ENCODE measurements at places on chromosomes 7 and 10.

GRCh38 chr7:120168066-120168465 lies 104.9 kb upstream of the KCND2 start:
- peak; percentile 95 for DNase-seq

GRCh38 chr10:53387562-53387961 lies 615.0 kb upstream of the MBL2 start:
- no peak for DNase-seq

DNA sequence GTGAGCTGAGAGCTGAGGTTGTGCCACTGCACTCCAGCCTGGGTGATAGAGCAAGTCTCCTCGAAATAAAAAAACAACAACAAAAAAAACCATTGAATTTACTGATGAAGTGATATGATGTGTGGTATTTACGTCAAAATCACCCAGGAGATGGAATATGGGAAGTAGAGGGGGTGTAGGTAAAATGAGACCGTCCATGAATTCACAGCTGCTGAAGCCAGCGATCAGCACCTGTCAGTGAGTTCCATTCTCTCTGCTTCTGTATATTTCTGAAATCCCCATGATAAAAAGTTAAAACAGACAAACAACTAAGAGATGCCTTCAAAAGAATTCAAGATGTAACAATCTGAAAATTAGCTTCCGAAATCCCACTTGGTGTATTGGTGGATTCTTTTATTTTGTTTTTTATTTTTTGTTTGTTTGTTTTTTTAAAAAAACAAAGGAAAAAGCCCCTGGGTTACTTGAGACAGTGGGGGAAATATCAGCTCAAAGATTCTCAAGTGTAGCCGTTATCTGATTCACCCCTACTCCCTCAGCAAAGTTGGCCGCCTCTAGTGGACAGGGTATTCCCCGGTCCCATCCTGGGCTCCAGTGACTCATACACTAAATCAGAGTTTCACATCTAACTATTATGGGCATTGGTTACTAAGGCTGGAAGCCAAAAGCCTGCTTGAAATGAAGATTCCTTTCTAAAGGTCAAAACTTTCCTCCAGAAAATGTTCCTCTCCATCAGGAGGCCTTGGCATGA lies 76.4 kb downstream of the MAP3K8 start:
- DNase-seq, result peak; percentile 80

- DNase-seq, result peak; percentile 21
Observed at GRCh38 chr7:985915-986741, 3.1 kb downstream of the CYP2W1 start.

DNA sequence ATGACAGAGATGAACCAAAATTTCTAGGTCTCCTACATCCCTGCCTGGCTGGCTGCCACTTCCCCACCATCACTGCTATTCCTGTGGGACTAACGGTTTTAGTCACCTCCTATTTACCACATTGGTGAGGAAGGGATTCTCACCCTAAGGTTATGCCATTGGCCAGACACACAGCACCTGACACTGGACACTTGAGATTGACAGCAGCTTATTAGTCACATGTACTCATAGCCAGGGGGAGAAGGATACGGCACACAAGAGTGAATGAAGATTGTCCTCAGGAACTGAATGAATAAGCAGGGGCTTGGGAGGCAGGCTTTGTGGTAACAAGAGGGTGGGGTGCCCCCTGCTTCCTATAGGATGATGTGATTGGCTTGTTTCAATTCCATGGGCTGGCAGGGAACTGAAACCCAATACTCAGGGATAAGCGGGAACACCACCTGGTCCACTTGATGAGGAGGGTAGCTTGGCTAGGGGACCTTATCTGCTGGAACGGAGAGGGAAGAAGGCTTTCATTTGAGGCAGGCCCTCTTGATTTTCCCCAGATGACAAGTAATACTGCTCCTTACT lies 99.0 kb downstream of the SPAG6 start:
- DNase-seq, result no peak

GRCh38 chr10:112507046-112507445 lies 60.0 kb downstream of the VTI1A start:
- peak; percentile 15 for DNase-seq

GRCh38 chr7:33201821-33202220 lies 72.5 kb downstream of the BBS9 start:
- DNase-seq, result no peak

- peak; percentile 33 for DNase-seq
Observed at GRCh38 chr10:72108830-72109635, 20.7 kb upstream of the SPOCK2 start.

GRCh38 chr10:125137601-125138438 lies 22.5 kb downstream of the CTBP2 start:
- DNase-seq, result no peak

DNA sequence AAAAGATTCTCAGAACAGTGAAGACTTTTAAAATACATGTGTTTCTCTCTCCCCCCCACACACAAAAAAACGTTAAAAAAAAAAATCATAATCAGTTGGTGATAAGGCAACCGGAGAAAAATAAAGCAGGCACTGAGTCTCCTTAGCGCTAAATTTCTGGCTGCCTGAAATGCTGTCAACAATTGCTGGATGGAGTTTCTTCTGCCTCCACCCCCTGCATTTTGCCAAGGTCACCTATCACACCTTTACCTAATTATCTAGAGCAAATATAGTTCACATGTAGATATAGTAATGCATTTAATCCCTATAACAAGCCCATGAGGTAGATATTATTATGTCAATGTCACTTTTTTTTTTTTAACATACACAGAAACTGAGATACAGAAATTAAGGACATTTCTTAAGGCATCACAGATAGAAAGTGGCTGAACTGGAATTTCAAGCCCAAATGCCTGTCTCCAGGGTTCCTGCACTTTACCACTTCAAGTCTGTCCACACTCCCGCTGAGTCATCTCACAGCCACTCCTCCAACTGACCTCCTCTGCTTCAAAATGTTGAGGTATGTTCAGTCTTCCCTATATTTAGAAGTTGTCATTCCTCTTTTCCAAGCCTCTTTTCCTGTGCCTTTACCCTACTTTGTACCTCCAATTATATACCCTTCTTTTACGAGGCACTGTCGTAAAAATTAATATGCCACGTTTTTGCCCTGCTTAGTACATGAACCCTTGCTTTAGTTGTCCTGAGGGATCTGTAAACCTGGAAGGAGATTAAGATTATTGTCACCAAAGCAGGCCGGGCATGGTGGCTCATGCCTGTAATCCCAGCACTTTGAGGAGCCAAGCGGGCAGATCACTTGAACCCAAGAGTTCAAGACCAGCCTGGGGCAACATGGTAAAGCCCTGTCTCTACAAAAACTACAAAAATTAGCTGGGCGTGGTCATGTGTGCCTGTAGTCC lies 72.8 kb upstream of the MPP7 start:
- peak; percentile 16 for DNase-seq

DNA sequence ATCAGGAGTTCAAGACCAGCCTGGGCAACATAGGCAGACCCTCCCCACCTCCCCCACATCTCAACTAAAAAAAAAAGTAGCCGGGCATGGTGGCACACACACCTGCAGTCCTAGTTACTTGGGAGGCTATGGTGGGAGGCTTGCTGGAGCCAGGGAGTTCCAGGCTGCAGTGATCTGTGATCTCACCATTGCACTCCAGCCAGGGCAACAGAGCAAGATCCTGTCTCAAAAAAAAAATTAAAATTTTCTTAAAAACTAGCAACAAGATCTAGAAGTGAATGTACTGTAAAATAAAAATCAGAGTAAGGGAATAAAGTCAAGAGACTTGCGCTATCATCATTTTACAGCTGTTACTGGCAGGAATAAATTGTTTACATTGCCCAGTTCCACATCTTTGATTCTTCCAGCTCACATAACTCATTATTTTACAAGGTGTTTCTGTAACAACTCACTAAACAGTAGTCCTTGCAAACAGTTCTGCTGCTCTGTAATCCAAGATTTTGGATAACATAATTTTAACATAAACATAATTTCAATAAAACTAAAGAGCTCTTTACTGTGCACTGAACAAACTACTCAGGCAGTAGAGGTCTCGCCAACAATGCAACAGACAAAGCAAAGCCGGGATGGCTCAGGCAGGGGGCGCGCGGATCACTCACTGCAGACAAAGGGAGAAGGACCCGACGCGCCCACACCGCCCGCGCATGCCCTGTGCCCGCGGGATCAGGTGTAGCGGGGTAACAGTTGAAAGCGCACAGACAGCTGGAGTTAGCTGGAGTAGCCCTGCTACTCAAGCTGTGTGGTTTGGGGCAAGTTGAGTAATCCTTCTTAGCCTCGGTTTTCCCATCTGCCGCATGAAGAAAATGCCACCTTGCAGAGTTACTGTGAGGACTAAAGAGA lies 73.3 kb upstream of the NFE2L3 start:
- no peak for DNase-seq

GRCh38 chr7:157506268-157506667 lies 169.5 kb downstream of the DNAJB6 start:
- no peak for DNase-seq

- DNase-seq, result no peak
Observed at GRCh38 chr7:86313842-86314241, 329.9 kb upstream of the GRM3 start.
